ENCODE measurements at places on chromosomes 6 and 20.
A peak's percentile ranks its signal among the peaks of the same experiment; 100 is the strongest.

DNA sequence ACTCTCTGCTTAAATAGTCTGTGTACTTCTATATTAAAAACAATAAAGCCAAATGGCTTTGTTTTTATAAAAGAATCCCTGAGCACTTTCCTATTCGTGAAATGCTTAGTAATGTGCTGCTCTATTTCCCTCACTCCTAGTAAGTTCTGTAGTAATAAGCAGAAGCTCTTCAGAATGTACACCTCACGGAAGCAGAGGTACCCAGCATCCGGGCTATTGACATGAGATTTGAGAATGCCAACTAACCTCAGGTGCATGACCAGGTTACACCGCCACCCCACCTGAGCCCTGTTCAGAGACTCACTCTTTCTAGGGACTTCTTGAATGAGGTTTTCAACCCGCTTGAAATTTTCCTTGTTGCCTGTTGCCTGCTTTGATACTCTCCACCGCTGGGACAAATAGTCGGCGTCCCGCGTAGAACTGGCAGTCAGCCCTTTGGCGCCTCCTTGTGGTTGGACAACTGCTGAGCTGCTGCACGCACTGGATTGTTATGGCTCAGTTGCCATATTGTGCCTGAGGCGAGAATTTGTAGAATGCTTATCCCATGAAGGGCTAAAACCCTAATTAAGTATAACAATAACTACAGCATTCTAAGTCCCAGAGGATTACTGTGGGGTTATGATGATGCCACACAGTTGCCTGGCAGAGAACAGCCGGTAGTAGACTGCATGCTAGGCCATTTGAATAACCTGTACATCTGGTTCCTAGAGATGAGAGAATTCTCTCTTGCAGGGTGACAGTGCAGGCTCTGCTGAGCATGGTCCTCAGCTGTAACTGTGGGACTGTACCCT is 95.4 kb downstream of the KHDC1L start:
- DNase-seq: peak; percentile 62

DNA sequence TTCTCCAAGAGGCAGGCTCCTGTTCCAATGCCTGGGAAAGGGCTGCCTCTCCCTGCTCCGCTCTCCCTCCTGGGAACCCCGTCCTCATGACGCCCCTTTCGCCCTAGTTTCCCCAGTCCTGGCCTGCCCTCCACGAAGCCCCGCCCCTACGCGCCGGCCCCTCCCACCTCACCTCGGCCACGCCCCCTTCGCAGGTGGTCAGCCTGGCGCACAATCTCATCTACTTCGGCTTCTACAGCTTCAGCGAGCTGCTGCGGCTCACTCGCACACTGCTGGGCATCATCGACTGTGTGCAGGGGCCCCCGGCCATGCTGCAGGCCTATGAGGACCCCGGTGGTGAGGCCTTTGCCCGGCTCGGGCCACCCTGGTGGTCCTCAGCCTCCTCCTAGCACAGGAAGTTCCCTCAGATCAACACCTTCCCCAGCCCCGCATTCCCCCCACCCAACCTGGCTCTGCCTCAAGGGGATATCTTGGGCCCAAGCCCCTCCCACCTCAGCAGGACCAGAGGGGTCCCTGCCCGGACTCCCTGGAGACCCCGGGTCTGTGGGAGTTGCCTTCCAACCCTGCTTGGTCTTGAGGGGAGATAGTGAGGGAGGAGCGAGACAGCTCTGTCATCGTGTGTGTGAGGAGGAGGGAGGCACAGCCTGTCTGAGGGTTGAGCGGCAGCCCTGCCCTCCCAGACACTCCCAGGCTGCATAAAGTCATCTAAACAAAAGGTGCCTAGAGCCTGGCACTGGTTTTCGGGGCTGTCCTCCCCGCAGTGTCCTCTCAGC is 40.3 kb downstream of the UQCC2 start:
- no peak for DNase-seq

- DNase-seq: no peak
Measured at GRCh38 chr20:58168843-58169242, 59.6 kb downstream of the ANKRD60 start.

- no peak for DNase-seq
Measured at GRCh38 chr20:638579-638978, 14.4 kb downstream of the SRXN1 start.

- DNase-seq: peak; percentile 88
Measured at GRCh38 chr6:36774331-36774730, 64.9 kb downstream of the CPNE5 start.

DNA sequence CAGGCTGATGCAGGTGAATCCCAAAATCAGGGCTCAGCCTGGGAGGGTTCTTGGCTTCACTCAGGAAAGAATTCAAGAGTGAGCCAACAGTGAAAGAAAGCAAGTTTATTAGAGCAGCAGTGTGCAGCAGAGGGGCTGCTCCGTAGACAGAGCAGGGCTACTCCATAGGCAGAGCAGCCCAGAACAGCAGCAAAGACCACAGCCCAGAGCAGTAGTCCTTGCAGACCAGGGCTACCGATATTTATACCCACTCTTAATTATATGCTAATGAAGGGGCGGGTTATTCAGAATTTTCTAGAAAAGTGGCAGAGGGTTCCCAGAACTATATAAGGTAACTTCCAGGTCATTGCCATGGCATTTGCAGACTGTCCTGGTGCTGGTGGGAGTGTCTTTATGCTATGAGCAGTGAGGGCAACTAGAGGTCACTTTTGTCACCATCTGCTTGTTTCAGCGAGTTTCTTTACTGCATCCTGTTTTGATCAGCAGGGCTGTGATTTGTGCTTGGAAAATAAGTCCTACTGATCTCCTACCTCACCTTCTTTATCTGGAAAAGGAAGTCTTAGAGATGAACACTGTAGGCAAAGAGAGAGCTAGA is 39.8 kb upstream of the PTPN1 start:
- DNase-seq: peak; percentile 25

- no peak for DNase-seq
Measured at GRCh38 chr6:16318953-16319720, 80.8 kb downstream of the GMPR start.

DNA sequence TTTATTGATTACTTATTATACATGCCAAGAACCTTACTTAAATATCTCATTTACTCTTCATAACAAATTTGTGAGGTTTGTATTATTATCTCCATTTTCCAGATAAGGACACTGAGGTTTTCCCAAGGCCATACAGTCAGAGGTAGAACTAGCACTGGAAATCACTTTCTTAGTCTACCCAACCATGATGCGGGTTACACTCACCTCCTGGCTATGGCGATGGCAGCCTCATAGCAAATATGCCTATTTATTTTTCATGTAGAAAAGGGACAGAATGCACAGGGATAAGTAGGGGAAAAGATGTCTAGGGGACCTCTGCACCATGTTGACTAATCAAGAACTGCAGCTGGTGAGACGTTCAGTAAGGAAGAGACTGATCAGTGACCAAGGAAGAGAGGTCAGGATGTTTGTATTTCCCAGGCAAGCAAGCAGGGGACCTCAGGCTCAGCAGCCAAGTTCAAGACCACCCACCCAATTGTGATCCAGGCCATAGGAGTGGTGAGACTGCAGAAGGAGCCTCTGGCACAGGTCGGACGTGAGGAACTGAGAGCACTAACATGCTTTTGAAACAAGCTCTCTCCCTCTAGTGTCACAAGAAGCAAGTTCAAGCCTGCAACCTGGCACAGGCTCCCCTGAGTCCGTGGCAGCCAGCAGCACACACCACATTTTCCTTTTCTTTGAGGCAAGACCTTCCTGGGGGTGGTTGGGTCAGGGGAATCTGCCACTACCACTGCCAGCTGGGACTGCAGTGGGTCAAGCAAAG is 97.8 kb downstream of the GMPR start:
- DNase-seq: no peak

DNA sequence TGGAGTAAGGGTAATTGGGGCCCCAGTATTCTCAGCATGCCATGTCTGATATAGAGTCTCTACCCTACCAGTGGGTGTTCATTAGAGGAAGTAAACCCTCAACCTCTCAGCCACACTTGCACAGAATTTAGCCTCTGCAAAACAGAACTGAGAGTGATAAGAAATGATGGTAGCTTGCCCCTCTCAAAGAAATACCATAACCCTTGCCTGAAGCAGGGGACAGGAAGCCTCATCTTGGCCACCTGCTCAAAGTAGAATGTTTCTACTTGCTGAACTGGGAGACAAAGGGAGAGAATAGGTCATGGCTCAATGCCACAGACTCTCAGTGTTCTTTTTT is 33.7 kb downstream of the SPTLC3 start:
- no peak for DNase-seq

DNA sequence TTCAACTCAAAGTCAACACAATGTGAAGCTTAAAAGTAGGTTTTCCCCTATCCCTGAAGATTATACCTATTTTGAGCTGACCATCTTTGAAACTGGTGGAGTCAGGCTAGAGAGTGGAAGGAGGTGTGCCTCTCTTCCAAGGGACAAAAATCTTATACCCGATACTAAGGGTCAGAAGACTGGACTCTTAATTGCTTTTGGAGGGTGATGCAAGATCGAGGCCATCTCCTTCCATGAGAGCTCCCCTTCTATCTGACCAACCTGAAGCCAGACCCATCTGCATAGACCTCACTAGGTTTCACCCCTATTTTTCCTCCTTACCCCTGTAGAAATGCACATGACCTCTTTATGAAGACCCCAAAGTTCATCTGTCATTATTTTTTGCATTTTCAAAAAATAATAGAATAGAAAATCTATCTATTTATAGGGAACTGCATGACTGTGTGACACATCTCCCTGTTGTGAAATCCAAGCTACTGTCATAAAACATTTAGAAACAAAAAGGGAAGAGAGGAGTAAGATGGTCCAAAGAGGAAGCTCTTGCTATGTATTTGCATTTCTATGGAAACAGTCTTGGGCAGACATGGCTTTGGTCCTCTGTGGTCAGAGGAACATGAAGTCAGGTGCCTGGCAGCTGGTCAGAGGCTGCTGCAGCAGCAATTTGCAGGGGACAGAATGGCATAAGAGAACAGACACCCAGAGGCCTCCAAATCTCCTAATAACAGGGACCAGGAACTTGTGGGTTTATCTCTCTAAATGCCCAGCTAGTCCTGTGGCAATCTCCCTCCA is 349.2 kb downstream of the MAFB start:
- no peak for DNase-seq

DNA sequence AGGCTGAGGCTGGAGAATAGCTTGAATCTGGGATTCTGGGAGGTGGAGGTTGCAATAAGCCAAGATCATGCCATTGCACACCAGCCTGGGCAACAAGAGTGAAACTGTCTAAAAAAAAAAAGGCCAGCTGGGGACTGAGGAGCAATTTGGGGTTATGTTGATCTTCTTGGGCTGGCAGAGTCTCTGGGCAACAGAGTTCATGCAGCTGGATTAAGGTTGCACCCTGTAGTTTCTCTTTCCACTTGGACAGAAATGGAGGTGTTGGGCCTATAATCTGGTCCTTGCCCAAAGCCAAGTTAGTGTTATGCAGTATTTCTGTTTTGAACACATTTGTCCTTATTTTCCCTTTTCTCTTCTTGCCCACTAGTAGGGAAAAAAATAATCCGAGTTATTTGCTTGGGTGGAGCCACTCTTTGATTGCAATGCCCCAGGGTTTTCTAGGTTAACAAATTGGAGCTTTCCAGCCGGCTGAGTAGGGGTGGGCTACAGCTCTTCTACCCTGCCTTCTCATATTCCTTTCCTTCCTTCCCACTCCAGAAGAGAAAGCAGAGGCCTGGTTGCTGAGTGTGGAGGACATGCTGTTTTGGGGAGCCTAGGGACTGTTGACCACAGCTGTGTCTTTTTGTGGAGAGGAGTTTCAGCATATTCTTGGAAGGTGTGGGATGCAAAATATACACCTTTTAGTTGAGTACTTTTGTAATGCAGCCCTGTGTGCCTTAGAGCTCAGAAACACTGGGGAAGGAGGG is 213.9 kb downstream of the SOX4 start:
- DNase-seq: no peak

GRCh38 chr6:118297821-118298220 is 250.3 kb upstream of the PLN start:
- no peak for DNase-seq

DNA sequence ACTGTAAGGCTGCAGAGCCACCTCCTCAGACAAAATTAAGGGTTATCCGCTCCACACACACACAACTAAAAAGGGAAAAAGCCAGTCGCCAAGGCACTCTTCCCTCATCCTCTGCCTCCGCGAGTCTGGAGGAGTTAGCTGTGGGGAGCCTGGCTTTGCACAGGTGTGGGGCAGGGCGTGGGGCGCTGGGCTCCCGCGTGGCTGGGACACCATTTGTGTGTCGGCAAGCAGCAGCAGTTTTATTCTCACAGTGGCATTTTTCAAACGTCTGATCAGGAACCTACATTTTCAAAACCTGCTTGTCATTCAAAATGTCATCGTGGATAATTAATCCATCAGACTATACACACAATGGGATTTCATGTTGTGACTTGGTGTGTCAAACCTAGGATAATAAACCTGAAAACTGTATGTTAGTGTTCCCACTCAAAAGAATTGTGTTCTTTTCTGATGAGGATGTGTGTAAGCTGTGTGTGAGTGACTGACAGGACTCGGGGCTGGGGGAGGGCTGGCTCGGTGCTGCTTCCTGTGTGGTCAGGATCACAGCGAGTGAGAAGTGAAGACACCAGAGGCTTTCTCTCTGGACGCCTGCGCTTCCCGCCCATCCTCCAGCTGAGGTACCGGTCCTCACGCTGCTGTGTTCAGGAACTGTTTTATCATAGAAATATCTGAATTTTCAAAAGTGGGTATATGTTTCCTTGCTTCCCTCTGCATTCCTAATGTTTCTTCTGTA is 83.1 kb downstream of the IRF4 start:
- no peak for DNase-seq

- DNase-seq: no peak
Measured at GRCh38 chr20:9078826-9079731, 10.2 kb downstream of the PLCB4 start.

DNA sequence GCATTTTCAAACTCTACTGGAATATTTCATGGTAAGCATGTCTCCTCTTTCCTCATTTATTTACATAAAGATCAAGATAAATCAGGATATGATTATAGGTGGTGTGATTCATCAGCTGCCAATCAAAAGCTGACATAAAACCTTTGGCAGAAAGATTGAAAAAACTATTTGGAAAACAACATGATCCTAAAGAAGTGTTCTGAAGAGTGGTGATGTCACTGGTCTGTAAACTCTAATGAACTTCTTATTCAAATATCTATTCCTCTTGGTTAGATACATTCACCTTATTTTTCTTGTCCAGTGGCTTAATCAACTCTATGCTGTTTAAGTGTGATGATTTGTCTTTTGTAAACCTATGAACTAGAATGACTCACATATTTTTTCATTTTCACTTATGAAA is 535.5 kb upstream of the CITED2 start:
- no peak for DNase-seq

DNA sequence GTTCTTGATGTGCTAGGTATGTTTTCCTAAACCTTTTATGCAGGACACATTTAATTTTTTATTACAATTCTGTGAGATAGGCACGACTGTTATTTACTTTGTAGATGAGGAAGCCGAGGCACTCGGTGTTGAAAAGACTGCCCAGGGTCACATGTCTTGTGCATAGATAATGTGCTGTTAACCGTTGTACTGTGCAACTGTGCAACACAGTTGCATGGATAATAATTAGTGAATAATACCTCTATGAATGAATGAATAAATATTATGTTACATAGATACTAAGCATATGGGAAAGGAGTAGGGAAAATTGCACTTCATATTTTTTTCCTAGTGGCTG is 60.3 kb upstream of the DEK start:
- DNase-seq: no peak

Data from DMS 273 treated with DMSO at 0.1 percent for 48 hours (cell line).